Mesothelial cell of epicardium (in vitro differentiated cells): ENCODE measurements at places on chromosomes 11 and 22.
A peak's percentile ranks its signal among the peaks of the same experiment; 100 is the strongest.

DNA sequence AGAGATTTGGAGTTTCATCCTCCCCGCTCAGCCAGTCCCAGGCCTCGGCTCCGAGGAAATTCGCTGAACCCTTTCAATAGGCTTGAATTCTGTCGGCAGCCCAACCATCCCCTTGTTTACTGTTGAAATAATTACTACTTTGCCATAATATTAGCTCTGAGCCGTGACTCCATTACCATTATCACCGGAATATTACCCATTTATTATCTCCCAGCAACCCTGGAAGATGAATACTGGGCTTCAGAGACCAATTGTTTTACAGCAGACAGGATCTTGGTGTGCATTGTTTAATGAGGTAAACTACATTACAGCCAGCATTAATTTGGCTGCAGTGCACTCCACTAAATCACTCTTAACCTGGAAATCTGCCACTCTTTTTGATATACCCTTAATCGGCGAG is 867.4 kb downstream of the NTM start:
- no peak for DNase-seq

DNA sequence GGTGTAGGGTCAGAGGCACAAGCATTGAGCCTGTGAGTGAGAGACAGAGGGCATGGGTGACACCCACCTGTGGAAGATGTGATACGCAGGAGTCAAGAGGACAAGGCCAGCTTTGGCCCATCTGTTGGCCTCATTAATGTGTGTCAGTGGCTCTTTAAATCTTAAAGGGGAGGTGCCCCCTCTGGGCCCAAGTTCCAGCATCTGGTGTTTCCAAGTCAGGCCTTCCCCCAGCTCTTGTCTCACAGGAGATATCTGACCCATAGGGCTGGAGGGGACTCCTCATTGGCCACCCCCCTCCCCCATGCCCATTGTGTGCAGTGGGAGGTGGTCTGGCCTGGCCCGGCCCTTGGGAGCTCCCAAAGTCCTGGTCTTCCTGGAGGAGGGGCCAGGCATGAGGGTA is 8.9 kb downstream of the KCNK7 start:
- no peak for DNase-seq

GRCh38 chr11:27717801-27718229 is 17.6 kb upstream of the BDNF start:
- DNase-seq: no peak

DNA sequence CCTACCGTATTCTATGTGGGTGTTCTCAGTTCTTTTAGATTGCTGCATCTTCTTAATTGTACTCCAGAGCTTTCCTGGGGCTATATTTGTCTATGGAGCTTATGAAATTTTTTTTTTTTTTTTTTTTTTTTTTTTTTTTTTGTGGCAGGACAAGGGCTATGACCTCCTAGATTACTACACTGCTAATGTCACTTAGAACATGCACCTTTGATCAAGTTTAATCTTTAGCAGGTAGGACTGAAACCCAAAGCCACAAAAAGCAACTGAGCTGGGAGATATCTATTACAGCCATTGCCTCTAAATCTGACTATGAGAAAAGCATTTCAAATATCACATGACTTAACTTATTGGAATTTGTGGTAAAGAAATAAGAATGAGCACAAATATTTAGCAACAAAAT is 21.7 kb upstream of the ABTB2 start:
- no peak for DNase-seq

GRCh38 chr22:49977578-49977977 is 17.0 kb downstream of the PIM3 start:
- DNase-seq: no peak

DNA sequence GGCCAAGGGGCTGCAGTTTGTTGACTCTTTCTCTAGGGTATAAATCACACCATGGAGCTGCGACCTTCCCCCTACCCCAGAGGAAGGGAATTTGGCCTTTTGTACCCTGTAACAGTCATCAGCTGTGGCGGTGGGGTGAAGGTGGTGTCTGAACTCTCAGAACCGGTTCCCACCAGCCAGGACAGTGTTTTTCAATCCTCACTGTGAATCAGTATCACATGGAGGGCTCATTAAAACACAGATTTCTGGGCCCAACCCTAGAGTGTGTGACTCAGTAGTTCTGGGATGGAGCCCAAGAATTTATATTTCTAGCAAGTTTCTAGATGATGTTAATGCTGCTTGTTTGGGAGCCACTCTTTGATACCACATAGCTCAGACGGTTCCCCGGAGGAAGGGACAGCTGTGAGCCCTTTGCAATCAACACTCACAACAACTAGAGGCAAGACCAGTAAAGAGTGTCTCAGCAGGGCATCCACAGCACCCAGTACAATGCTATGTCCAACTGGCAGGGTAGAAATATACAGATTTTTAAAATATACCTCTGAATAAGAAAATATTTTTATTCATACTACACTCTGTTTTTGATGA is 43.9 kb upstream of the FAT3 start:
- DNase-seq: no peak

GRCh38 chr11:1967641-1968225 is 20.6 kb downstream of the MRPL23 start:
- no peak for DNase-seq

- DNase-seq: no peak
Measured at GRCh38 chr11:16204261-16204660, 152.1 kb downstream of the SOX6 start.

- DNase-seq: no peak
Measured at GRCh38 chr11:75073459-75074190, 23.1 kb downstream of the OR2AT4 start.

GRCh38 chr22:35746946-35747703 is 29.5 kb downstream of the APOL5 start:
- DNase-seq: no peak

DNA sequence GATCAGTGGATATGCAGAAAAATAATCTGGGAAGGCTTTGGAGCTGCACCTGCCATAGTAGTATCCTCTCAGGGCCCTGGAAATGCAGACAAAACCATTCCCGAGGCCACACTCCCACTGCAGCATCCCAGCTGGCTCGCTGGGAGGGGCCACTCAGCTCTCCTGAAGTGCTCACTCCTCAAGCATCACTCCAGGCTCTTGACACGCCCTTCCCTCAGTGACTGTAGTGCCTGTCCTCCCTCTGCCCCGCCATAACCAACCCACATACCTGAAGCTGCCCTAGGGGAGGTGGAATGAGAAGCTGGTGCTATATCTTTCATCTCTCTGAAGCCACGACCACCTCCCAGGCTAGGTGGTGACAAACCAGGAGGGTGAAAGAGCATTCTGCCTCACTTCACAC is 4.8 kb downstream of the DSCAML1 start:
- DNase-seq: no peak

- DNase-seq: peak; percentile 45
Measured at GRCh38 chr11:32809313-32809712, 14.9 kb upstream of the CCDC73 start.
